ENCODE measurements at places on chromosomes 4 and X. TPM values are rescaled to one million over a fixed set of nuclear protein-coding genes. Genes with fewer than 3 reads are reported as not detected.

PAGE4 gene
- not detected for total RNA-seq

DCAF8L2 gene
- total RNA-seq = not detected

ABCG2 gene
- total RNA-seq = 18.6 TPM

PKD2 gene
- total RNA-seq = 27.0 TPM

SULT1B1 gene
- total RNA-seq = 0.01 TPM

CTAG1B gene
- total RNA-seq = not detected

ZNF630 gene
- 0.16 TPM for total RNA-seq

PDCL2 gene
- not detected for total RNA-seq

HPF1 gene
- 14.6 TPM for total RNA-seq

ATXN3L gene
- not detected for total RNA-seq

FAM90A26 gene
- 0.02 TPM for total RNA-seq

GLRA2 gene
- not detected for total RNA-seq

MAP3K15 gene
- 1.7 TPM for total RNA-seq
